M059J (cell line): ENCODE measurements at places on chromosomes 12 and 14. TPM values are rescaled to one million over a fixed set of nuclear protein-coding genes. Genes with fewer than 3 reads are reported as not detected.

The CLEC4E gene
- not detected in 2 replicates for total RNA-seq

The KRT3 gene
- total RNA-seq: not detected in 2 replicates

DNA sequence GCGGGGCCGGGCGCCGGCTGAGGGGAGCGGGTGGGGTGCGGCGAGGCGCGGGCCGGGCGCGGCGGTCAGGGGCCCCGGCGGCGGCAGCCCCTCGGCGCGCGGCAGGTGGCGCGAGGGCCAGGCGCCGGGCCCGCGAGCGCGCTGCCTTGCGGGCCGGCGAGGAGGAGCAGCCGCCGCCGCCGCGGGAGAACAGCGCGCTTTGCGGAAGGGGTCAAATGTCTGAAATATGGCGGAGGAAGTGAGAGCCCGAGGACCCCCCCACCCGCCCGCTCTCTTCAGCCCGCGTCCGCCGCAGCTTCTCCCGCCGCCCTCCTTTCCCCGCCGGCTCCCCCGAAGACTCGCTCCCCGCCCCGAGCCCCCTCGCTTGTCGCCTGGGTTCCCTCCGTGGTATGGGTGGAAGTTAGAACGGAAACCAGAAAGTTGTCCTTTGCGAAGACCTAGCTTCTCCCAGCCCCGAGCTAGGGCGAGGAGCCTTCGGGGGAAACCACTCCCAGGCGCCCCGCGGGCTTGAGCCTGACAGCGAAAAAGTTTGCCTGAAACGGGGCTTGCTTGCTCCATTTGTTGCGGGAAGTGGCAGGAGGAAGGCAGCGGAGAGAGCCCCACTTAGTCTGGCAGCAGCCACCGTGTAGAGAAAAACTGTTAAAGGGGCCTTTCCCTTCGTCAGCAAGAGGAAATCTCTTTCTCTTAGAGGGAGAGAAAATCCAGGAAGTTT, 551 bp downstream of the RAP1B start:
- DNase-seq: peak; percentile 63

- DNase-seq: peak; percentile 20
Measured at GRCh38 chr12:70482764-70483163, 116.7 kb downstream of the KCNMB4 start.

- no peak for DNase-seq
Measured at GRCh38 chr12:81330480-81330879, 252.6 kb downstream of the ACSS3 start.
